Stimulated activated CD4-positive, alpha-beta T cell treated with anti-CD3 and anti-CD28 coated beads, Interleukin-1b, Interleukin-23, amount 100 ng/mL, for 1 hour (primary cell): ENCODE measurements at places on chromosomes 16 and 17.

- no peak for DNase-seq
Measured at GRCh38 chr16:66489385-66489784, 60.5 kb downstream of the TK2 start.

DNA sequence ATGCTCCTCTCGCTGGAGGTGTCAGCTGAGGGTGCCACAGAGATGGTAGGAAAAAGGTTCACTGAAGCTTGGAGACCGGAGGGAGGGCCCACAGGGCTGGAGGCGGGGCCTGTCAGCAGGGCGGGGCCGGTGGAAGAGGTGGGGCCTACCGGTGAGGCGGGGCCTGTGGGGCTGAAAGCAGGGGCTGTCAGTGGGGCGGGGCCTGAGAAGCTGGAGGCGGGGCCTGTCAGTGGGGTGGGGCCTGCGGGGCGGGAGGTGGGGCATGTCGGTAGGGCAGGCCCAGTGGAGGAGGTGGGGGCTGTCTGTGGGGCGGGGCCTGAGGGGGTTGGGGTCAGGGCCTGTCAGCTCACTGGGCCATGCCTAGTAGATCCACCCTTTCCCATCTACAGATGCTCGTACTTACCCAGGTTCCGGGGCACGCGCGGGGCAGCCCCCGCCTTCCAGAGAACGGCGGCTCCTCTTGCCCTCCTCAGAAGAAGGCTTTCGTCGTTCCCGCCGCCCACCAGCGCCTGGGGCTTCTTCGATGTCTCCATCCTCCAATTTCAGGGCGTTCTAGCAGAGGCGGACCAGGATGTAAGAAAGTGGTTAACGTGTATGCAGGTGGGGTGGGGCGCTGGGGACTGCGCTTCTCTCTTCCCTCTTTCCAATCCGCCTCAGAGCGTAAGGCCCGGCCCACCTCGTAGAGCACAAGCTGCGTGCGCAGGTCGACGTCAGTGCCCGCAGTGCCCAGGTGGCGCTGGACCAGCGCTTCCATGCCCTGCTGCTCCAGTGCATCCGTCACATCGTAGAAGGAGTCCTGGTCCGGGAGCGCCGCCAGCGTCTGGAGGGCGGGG is 9.8 kb downstream of the TMEM208 start:
- DNase-seq, result peak; percentile 64

GRCh38 chr16:56936950-56937349 is 5.0 kb downstream of the HERPUD1 start:
- no peak for DNase-seq

DNA sequence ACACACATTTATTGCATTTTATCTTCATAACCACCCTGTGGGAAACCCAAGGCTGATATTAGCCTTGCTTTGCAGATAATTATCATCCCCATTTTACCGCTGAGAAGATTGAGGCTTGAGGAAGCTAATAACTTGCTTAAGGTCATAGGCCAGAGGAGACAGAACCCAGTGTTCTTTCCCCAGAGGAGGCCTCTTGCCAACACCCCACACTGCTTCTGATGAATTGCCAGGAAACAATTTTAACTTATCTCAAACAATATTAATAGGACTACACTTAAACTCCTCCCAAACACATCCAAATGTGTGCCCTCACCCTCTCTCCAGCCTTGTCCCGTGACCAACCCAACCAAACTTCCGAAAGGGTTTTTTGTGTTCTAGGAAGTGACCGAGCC is 2.1 kb upstream of the SPG7 start:
- DNase-seq, result no peak

- DNase-seq, result no peak
Measured at GRCh38 chr17:37813751-37814150, 68.9 kb upstream of the HNF1B start.

DNA sequence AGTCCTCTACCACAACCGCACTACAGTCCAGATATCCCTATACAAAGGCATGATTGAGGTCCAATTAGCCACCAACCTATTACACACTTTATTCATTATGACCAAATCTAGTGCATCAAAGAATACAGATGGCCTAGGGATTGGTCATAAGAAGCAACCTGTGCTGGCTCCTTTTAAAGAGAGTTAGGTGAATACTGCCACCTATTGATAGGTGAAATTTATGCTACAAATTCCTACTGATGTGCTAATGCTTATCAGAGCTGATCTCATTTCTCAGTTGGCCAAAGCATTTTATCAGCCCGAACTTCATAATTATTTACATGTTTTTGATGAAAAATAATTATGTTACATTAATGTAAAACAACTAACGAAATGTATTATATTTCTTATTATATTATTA is 166.3 kb downstream of the ANKFN1 start:
- no peak for DNase-seq

DNA sequence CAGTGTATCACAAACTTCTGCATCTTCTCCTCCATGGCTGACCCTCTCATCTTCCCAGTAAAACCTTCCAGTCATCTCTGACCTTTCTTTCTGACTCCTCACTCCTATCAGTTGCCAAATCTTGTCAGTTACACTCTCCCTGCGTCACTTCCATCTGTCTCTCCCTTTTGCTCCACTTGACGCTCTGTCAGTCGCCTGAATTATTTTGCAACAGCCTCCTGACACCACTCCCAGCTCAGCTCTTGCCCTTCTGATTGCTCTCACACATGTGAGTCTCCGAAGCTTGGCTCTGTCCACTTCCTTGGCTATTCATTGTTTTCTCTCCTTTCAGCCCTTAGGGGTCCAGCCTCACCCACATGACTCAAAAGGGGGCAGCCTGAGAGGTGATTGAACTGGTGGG is 27.7 kb downstream of the DHRS7C start:
- no peak for DNase-seq

DNA sequence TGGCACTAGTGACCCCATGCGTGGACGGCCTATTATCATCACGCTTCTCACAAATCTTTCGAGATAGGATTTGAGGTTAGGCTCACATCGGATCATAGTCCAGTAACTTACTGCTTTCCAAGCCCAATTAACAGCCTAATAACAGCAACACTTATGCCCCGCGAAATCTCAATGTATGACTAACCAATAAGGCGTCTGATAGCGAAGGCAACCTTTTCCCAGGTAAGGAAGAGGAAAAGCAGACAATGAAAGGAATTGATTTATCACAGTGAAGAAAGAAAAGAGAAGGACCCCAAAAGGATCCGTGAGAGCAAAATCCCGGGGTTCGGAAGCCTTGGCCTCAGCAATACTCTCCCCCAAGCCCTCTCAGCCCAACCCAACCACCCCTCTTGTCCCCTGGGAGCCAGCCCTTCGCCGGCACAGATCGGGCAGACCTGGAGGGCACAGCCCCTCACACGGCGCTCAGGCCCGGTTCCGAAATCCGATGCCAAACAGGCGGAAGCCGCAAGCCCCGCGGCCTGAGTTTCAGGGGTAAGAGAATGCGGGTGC is 534 bp downstream of the GPATCH8 start:
- no peak for DNase-seq

DNA sequence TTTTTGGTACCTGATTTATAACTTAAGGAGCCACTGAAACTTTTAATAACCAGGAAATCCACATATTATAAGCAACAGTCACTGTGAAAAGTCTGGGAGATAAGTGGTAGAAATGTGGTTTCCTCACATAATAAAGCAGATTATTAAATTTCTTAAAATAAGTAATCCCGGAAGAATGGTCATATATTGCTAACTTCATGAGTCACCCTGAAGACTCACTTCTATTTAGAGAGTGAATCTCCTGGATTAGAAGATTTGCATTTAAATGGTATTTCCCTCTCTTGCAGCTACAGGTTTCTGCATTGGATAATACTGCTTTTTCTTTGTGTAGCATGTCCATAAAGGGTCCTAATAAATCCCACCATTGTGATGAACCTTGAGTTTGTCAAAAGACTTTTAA is 1286.8 kb upstream of the CDH8 start:
- DNase-seq, result no peak

- DNase-seq, result no peak
Measured at GRCh38 chr16:56183266-56183665, 8.0 kb upstream of the GNAO1 start.
